ENCODE measurements at places on chromosomes 13 and 19.

DNA sequence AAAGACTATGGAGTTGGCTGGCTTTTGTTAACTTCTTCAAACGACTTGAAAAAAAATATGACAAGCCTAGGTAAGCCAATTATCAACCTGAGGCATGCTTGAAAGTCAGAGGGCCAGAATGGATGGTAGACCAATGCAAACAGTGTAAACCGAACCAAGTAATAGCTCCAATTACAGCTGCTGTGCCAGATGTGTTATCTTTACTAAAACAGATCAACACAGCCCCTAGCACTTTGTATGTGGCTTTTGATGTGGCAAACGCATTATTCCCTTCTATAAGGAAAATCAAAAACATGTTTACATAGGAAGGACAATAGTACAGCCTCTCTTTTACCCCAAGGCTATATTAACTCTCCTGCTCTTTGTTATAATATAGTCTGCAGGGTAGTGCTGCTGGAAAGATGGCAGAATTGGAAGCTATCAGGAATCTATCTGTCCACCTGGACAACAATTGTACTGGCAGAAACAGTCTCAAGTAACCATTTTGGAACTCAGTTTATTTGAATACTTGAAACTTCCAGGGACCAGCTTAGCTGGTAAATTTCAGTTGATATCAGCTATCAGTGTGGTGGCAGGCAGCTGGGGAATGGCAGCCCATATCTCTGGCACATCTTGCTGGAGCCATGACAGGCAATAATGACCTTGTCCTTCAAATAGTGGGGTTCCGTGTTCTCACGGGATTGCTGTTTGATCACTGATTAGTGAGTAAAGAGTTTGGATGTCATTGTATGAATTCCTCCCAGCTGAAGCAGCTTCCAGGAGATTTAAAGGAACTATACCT is 144.4 kb upstream of the WASF3 start:
- no peak for DNase-seq

DNA sequence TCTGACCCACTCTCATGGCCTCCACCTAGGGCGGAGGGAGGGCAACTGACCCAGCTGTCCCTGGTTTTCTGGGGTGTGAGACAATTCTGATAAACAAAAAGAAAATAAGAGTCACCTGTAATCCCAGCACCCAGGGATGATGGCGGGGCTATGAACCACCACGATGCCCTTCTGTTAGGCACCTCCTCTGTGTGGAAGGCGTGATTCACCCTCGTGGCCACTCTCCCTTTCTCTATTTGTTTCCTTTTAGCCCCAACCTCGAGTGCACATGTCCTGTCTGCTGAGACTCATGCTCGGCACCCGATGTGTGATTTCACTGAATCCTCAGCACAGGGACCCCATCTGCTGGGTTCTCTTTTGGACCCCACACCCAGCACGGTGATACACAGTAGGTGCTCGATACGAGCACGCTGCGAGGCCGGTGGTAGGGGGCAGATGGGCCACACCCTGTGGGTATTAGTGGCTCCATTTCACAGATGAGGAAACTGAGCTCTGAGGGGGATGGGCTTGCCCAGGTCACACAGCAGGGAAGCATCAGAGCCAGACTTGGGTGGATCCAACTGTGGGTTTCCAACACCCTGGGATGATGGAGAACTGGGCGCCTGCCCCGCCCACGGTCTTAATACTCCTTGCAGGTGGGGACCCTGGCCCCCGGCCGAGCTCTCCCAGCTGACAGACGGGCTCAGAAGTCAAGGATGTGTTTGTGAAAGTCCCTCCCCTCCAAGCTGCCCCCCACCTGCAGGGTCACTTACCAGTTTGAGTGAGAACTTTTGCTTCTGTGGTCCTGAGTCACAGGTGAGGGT is 24.9 kb downstream of the VRK3 start:
- DNase-seq, result no peak

DNA sequence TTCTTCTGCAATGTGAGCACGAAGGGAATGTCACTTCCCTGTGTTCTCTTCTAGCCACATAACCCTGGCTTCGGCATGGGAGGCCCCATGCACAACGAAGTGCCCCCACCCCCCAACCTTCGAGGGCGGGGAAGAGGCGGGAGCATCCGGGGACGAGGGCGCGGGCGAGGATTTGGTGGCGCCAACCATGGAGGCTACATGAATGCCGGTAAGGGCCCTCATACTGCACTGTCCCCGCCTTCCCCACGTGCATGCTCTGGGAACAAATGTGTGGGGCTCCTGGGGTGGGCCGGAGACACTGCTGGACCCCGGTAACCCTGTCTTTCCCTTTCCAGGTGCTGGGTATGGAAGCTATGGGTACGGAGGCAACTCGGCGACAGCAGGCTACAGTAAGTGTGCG is 17.7 kb upstream of the QTRT1 start:
- no peak for DNase-seq

GRCh38 chr19:2803486-2804155 is 16.0 kb upstream of the ZNF554 start:
- no peak for DNase-seq

- DNase-seq, result no peak
Measured at GRCh38 chr13:51858433-51859247, 3.1 kb upstream of the CCDC70 start.

DNA sequence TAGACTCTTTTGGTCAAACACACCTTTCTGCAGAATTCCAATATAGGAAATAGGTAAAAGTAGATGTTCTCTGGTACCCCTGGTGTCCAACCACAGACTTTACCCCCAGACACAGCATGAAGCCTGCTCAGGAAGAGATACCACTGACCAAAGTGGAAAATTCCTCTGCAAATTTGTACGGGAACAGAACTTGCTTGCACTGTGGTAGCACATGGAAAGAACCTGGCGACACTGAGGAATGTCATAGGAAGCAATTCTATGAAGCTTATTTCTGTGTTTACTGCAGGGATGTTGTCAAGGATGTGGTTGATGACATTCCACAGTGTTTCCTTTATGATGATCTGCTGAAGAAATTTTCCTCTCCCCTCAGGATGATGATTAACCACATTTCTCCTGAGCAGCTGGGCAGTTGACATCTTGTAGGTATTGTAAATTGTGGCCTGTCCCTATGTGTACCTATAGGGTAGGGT is 48.9 kb upstream of the TNFSF11 start:
- no peak for DNase-seq

DNA sequence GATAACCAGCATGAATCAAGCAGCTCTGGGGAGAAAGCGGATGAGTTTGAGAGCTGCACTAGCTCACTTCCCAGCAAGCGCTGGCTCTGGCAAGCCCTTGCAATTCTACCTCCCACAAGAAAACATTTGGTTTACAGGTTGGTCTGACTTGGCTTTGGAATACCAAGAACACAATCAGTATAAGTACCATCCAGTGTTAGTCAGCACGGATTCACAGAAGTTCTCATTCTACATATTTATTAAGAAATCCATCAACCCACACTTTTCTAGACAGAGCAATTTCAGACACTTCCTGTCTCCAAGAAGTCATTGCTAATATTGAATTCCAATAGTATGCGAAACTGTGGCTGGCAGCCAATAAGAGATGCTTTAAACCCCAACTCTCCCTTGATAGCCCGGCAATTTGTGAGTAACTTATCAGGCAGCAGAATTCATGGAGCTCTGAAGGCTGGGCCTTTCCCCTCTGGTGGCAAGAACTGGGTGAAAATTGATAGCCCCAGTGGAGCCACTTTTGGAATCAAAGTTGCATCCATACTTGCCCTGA is 59.4 kb upstream of the WASF3 start:
- no peak for DNase-seq

- no peak for DNase-seq
Measured at GRCh38 chr19:10998045-10998533, 37.3 kb downstream of the SMARCA4 start.

DNA sequence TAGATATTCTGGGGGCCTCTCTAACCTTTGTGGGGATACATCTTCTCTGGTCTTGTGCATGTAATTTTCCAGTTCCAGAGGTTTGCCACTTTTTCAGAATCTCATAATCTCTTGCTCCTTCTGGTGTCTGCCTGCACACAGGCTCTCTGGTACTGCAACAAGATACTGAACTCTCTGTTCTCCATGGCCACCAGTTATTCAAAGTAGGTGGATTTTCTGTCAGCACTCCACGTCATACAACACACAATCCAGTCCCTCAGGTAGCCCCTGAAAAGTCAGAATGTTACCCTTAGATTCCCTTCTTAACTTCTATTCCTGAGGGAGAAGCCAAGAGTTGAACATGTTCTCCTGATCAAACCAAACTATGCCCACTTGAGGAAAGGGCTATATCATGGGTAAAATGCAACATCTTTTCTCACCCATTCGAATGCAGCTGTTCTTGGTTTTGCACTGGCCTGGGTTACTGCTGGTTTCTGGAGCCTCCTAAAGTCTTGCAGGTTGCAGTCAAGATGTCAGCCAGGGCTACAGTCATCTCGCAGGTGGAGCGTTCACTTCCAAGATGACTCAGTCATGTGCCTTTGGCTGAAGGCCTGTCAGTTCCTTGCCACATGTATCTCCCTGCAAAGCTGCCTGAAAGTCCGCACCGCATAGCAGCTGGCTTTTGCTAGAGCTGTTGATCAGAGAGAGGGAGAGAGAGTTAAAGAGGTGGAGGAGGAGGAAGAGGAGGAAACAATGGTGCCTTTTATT is 57.7 kb upstream of the TUBA3C start:
- no peak for DNase-seq

DNA sequence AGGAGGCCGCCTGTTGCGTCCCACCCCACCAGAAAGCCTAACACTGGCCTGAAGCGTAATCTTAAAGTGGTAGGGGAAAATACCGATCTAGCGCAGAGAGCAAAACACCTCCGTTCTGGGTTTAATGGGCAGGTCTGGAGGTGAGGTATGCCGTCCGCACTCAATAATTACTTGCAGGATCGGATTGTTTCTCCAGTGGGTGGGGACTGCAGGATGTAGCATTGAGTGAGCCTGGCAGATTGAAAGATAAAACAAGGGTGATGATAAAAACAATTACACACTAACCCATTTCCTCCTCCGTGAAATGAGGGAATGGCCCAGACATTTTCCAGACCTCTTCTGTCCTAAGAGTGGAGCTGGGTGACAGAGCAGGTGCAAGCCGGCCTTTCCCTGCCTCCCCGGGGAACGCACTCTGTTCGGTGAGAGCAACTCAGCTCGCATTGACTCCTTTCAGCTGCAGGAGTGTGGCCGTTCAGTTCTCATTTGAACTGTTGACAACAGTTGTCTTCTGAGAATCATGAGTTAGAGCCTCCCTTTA is 110.2 kb upstream of the DOCK9 start:
- no peak for DNase-seq

DNA sequence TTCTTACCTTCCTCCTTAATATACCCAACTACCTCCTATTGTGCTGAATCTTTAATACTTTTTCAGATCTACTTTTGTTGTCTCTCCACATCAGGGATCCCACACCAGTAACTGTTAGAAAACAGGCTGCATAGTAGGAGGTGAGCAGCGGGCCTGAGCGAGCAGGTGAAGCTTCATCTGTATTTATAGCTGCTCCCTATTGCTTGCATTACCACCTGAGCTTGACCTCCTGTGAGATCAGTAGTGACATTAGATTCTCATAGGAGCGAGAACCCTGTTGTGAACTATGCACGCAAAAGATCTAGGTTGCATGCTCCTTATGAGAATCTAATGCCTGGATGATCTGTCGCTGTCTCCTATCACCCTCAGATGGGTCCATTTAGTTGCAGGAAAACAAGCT is 279.8 kb downstream of the DIAPH3 start:
- DNase-seq, result no peak

DNA sequence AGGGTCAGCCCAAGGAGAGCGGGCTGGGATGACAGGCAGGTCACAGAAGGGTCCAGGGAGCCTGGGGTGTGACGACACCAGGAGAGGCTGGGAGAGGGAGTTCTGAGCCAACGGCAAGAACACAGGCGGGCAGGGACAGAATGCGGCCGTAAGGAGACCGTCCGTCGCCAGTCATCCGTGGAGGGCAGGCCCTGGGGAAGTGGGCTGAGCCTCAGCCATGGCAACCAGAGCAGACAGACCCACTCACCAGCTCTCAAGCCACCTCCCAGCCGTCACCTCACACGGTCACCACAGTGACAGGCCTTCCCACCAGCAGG is 3.7 kb upstream of the TMEM86B start:
- DNase-seq, result no peak

DNA sequence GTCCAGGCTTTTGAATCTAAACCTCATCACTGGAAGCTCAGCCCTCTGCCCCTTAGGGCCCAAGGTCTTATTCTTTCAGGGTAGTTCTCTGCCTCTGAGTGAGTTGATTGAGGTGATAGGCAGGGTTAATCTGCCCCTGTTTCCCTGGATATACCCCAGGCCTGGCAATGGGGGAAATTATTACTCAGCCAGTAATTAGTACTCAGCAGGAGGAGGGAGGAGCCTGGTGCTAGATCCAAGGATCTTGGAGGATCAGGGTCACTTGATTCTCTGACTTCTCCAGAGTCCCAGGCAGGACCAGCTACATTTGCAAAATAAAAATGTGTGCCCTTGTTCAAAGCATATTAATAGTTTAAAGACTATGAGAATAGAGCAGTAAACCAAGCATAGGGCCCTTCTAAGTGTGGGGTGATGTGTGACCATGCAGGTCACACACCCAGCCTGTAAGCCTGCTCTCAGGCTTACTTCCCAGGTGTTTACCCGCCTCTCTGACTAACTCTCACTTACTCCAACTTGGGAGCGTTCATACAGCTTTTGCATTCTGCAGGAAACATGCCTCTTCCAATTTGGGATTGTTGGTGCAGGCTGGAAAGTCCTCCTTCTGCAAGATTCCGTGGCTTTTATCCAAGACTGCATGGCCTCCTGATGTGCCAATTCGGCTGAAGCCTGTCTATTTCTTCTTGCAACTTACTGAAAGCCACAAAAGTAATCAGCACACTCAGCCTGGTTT is 7.9 kb upstream of the STK24 start:
- no peak for DNase-seq

GRCh38 chr13:110912651-110913051 is 2.2 kb downstream of the ANKRD10 start:
- no peak for DNase-seq

- DNase-seq, result no peak
Measured at GRCh38 chr19:16073988-16074387, 2.3 kb upstream of the TPM4 start.

GRCh38 chr13:26508885-26509284 is 48.6 kb upstream of the WASF3 start:
- no peak for DNase-seq

DNA sequence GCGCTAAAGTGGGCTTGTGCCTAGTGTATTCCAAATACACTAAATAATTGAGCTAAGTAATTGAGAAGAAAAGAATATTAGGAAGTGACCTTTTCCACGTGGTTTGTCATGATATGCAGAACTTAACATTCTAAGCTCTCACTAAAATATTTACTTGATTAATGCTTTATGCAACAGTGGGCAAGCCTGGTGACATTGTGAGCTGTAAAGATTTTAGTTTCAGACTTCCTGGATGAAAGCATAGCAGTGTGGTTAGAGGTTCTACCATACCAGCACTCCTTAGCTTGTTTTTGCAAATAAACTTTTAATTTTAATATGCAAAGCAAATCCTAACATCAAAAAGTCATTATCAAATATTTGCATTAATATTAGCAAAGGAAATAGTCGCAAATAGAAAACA is 1065.1 kb upstream of the SPRY2 start:
- no peak for DNase-seq

GRCh38 chr19:18848878-18849661 is 17.3 kb downstream of the UPF1 start:
- no peak for DNase-seq

GRCh38 chr19:2392366-2392765 is 32.3 kb downstream of the TMPRSS9 start:
- no peak for DNase-seq

GRCh38 chr13:62544928-62545327 is 1129.3 kb upstream of the PCDH20 start:
- DNase-seq, result no peak

GRCh38 chr19:9309974-9310446 is 372 bp upstream of the ZNF699 start:
- DNase-seq, result no peak

- DNase-seq, result no peak
Measured at GRCh38 chr19:58107778-58108545, 9.9 kb upstream of the ZSCAN18 start.

All from cortex of kidney (tissue), 1 donor.